Panc1 (cell line): ENCODE measurements at places on chromosomes 12 and 14. TPM values are rescaled to one million over a fixed set of nuclear protein-coding genes. Genes with fewer than 3 reads are reported as not detected.

Gene IL31
- not detected for total RNA-seq

Gene FOXG1
- total RNA-seq, result not detected

Gene GUCY2C
- 0.13 TPM for total RNA-seq

Gene ARHGEF40
- 11.1 TPM for total RNA-seq

Gene SSTR1
- total RNA-seq, result not detected

Gene ACTR6
- total RNA-seq, result 21.2 TPM

DNA sequence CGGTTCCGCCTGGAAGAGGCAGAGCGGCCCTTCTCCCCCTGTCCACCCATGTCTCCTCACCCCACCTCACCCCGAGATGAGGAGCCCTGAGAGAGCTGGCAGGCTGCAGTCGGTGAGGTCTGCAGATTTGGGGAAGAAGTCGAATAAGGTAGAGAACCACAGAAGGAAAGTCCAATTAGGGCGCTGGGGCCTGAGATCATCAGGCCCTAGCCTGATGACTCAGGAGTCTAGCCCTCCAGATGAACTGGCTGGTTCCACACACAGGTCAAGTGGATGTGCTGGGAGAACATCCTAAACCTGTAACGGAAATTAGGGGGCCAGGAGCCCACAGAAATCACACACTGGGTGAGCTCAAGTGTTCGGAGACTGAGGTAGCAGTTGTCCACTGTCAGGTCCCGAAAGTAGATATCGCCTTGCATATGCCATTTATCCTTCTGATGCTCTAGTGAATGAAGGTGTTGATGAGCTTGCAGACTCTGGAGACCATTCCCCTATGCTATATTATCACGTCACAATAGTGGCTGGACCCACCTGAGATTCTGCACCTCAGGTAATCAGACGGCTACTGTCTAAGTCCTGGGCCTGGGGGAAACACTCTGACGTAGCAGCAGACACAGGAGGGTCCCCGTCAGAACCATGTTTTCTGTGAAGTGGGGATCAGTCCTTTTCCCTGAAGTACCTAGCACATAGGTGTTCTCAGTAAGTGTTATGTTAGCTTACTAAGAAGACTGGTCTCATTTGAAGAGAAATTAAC lies 886 bp upstream of the METTL17 start:
- no peak for DNase-seq

DNA sequence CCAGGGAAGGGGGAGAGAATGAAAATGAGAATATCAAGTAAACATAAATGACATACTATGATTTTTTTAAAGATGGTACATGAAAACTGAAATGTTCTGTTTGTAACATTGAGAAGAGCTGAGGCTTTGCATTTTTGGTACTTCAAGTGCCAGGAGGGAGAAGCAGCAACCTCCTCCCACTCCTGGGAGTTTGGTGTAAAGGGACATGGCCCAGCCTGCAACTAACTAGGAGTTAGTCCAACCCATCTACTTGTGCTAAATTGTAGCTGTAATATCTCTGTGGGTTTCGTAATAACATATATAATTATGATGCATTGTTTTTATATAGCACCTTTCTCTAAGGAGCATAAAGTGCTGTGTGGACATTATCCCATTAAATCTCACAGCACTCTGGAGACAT lies 517.5 kb downstream of the NELL2 start:
- DNase-seq, result no peak

DNA sequence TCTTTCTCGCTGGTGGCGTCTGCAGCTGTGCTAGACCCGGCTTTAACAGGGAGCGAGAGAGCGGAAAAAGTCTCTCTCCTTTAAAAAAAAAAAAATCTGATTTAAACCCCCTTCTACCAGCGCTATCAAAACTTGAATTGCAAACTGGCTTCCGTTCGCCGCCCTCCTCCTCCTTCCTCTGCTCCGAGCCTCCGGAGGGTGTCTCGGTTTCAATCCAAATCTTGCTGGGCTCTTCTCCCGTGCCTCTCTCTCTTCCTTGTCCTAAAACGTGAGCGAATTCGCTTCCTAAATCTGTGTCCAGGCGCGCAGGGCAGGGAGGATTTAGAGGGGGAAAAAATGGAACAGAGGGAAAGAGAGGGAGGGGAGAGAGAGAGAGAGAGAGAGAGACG lies 272 bp downstream of the TBX3 start:
- DNase-seq, result no peak

- DNase-seq, result no peak
Observed at GRCh38 chr14:49196327-49196726, 389.9 kb downstream of the RPS29 start.

GRCh38 chr12:122152754-122153153 lies 21.3 kb downstream of the IL31 start:
- DNase-seq, result no peak

DNA sequence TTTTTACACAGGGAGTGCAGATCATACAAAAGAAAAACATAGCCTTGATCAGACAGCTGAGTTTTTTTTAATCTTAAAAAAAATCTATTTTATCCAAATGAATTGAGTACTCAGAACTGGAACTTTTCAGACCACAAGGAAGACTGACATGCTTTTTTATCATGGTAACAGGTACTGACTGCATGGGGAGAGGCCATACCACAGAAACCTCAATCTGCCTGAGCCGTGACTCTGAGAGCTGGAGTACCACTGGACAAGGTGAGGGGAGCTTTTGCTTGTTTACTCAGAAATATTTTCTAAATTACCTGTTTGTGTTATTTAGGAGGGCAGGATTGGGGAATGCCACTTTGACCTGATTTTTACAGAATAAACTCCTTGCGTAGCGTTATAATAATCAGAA lies 143.9 kb downstream of the ALX1 start:
- DNase-seq, result no peak

- DNase-seq, result peak; percentile 12
Observed at GRCh38 chr14:95993768-95994592, 45.2 kb upstream of the C14orf132 start.

DNA sequence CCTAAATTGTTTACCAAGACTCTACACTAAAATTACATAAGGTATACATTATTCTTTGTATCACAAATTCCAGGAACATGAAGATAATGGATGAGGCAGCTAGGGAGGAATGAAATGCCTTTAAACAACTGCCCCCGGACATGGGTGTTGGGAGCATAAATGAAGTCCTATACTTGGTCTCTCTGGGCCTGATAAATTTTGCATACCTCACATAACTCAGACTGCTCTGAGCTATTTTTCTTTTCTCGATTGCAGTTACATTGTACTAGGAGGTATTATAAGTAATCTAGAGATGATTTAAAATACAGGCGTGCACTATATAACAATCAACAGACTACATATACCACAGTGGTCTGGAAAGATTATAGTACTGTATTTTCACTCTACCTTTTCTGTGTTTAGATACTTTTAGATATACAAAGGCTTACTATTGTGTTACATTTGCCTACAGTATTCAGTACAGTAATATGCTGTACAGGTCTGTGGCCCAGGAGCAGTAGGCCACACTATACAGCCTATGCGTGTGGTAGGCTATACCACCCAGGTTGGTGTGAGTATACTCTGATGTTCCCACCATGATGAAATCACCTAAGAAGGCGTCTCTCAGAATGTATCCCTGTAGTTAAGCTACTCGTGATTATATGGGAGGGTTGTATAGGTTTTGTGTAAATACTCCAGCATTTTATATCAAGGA lies 14.3 kb downstream of the FNTB start:
- no peak for DNase-seq

DNA sequence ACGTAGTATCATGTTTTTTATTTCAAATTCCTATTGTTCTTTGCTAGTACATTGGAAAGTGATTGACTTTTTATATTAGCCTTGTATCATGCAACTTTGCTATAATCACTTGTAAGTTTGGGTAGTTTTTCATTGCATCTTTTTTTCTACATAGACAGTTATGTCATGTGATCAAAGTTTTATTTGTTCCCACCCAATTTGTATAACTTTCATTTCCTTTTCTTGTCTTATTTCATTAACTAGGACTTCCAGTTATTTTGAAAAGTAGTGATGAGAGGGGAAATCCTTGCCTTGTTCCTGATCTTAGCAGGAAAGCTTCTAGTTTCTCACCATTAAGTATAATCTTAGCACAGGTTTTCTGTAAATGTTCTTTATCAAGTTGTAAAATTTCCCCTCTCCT lies 9.8 kb upstream of the KRT6A start:
- DNase-seq, result no peak

DNA sequence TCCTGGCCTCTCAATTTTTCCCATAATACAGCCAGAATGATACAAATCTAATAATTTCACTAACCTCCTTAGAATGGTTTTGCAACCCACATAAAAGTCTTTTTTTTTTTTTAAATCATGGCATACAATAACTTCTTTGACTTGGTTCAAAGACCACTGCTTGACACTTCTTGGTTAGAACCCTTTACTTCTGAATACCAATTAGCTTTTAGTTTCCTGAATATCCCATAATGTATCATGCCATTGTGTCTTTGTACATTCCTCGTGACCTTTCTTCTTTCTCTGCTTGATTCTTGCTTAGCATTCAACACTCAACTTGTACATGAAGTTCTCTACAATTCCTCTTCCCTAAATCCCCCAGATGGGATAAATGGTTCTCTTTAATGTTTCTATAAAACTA lies 19.3 kb downstream of the KLHL28 start:
- no peak for DNase-seq
